ENCODE measurements at places on chromosomes 3 and 15.

GRCh38 chr15:64092864-64093626 lies 593 bp downstream of the CIAO2A start:
- DNase-seq: peak; percentile 57

GRCh38 chr3:30187366-30187765 lies 419.0 kb upstream of the TGFBR2 start:
- DNase-seq: no peak

- DNase-seq: no peak
Measured at GRCh38 chr15:39244776-39245175, 336.1 kb upstream of the THBS1 start.

DNA sequence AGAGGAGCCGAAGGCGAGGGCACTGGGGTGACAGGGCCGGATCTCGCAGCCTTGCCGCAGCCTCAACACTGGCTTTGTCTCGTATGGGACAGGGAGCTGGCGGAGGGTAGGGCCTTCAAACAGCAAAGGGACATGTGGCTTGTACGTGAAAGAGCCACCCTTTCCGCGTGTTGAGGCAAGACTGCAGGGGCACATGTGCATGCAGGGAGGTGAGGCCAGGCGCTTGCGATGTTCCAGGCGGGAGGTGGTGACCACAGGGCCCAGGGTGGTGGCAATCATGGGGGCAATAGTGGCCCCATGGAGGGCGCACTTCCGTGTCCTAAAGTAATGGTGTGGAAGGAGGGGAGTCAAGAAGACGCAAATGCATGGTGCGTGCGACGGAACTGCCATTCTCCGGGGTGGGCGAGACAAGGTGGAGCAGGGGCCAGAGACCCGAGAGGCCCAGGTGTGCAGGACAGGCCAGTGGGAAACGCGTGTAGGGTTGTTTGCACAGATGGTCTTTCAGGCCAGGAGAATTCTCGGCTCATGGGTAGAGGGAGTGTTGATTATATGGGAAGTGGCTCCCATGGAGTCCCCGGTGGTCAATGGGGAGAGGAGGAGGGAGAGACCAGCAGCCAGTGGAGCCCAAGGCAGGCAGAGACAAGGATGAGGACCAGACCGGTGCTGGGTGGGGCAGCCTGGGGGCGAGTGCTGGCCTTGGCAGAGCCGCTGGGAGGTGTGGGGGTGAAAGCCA lies 45.8 kb upstream of the PCSK6 start:
- no peak for DNase-seq

- DNase-seq: no peak
Measured at GRCh38 chr15:45611305-45611704, 23.5 kb upstream of the SQOR start.

- DNase-seq: no peak
Measured at GRCh38 chr3:127784283-127784682, 38.0 kb downstream of the MGLL start.

- DNase-seq: no peak
Measured at GRCh38 chr15:81723113-81723651, 322.6 kb downstream of the MEX3B start.

- DNase-seq: no peak
Measured at GRCh38 chr3:48039487-48040190, 23.4 kb upstream of the MAP4 start.
